ENCODE measurements at places on chromosomes 16 and 17.
A peak's percentile ranks its signal among the peaks of the same experiment; 100 is the strongest.

- DNase-seq, result no peak
Measured at GRCh38 chr17:15287538-15288267, 22.6 kb upstream of the PMP22 start.

DNA sequence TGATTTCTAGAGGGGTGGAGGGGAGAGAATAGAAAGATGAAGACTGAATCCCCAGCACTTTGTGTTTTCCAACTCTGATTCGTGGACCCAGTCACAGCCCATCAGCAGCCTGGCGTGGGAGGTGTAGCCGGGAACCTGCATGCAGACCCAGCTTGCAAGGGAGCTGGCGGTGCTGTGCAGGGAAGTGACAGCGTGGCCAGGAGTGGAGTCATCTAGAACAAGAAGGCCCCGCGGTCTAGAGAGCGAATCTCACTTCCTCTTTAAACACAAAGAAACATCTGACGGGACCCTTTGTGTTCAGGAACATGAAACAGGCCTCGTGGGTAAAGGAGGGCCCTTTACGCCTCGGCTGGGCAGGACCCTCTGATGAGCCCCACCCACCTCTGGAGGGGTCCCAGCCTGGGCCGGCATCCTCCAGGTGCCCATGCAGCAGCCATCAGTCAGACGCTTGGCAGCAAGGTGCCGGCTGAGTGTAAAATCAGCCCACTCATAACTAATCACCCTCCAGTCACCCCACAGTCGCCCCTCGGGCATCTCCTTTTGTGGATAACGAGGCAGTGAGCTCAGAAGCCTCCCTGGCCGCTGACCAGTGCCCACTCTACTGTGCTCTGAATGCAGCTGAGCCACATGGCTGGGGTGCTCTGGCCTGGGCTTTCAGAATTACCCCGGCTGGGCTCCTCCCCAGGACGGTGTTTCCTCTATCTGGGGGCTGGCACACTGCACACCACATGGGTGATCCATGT lies 4.4 kb downstream of the SNAI3 start:
- DNase-seq, result peak; percentile 96

GRCh38 chr17:2815781-2816185 lies 19.5 kb downstream of the RAP1GAP2 start:
- no peak for DNase-seq

DNA sequence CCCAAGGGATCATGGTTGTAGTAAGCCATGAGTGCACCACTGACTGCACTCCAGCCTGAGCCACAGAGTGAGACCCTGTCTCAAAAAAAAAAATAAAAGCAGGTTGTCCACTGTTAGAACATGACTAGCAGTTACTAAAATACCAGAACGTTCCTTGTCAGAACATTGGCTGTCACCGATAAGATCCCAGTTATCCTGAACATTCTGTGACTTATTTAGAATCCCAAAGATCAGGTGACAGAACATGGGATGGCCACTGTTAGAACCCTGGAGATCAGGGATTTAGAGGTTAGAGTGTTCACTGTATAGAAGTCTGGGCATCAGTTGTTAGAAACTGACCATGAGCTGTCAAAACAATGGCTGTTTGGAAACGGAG lies 8.6 kb downstream of the CES4A start:
- no peak for DNase-seq

GRCh38 chr16:68792465-68793324 lies 50.6 kb upstream of the TANGO6 start:
- DNase-seq, result no peak

GRCh38 chr16:74304164-74304834 lies 7.7 kb downstream of the PSMD7 start:
- DNase-seq, result no peak
